DND-41 (cell line): ENCODE measurements at places on chromosomes 11 and 22.
A peak's percentile ranks its signal among the peaks of the same experiment; 100 is the strongest.

DNA sequence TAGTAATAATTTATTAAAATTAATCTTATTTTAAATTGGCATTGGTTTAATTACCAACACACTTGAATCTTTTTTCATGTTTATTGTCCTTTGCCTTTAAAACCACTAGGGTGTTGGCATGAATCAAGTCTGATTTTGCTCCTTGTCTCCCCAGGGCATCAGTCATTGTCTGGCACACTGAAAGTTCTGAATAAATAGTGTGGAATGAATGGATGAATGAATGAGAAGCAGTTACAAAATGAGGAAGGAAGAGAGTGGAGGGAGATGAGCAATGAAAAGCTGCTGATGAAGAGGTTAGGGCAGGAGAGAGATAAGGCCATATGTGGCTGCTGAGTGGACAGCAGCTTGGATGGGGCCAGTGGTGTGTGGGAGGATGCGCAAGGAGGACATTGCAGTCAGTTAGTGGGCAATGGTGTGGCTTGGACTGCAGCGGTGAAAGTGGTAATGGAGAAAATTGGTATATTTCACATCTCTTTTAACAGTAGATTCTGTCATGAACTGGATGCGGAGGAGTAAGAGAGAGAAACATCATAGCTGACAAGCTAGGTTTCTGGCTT, 132.0 kb downstream of the SPON1 start:
- no peak for DNase-seq

DNA sequence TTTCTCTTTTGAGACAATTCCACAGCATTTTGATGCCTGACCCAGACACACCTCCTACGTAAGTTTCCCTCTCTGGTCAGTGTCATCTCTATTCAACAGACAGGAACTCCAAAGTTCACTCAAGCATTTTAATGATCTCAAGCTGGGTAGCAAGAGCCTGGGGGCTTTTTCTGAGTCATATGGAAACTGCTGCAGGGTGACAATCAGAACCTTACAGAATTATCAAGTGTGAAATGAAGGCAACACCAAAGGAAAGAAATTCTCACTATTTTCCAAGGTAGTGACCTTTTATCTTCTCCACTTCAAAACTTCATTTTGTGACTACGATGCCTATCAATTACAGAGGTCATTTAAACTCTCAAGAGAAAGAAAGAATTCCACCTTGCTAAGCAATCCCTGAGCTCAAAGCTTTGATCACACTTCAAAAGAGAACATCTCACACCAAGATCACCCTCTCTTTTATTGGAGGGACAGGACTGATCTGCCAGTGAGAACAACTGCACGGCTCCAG, 229.0 kb upstream of the ZC3H12C start:
- DNase-seq: no peak

- DNase-seq: no peak
Measured at GRCh38 chr22:23275751-23276150, 95.4 kb downstream of the BCR start.

- no peak for DNase-seq
Measured at GRCh38 chr22:37024339-37025157, 5.0 kb downstream of the MPST start.

DNA sequence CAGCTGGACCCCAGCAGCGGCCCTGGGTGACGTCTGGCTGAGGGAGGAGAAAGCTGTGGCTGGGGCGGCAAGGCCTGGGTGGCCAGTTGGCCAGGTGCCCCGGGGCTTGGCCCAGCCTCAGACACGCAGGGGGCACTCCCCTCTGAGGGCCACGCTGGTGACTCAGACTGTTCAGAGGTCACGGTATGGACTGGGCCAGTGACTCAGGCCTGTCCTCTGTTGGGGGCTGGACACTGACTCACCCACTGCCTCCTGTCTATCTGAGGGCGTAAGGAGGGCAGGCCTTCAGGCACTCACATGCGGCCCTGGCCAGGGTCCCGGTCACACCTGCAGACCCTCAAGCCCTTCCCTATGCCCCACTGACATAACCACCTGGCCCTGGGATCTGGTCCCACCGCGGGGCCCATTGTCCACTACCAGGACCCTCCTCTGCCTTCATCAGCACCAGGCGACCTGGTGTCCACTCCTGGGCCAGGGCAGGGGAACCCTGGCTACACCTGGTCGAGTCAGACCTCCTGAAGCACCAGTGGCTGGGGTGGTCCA, 3.7 kb upstream of the MUC5AC start:
- no peak for DNase-seq

GRCh38 chr11:76783896-76784813, 999 bp downstream of the TSKU start:
- DNase-seq: peak; percentile 27

- no peak for DNase-seq
Measured at GRCh38 chr11:9953994-9954626, 290.2 kb downstream of the SWAP70 start.

- DNase-seq: peak; percentile 37
Measured at GRCh38 chr22:47123827-47124442, 361.5 kb downstream of the TBC1D22A start.

DNA sequence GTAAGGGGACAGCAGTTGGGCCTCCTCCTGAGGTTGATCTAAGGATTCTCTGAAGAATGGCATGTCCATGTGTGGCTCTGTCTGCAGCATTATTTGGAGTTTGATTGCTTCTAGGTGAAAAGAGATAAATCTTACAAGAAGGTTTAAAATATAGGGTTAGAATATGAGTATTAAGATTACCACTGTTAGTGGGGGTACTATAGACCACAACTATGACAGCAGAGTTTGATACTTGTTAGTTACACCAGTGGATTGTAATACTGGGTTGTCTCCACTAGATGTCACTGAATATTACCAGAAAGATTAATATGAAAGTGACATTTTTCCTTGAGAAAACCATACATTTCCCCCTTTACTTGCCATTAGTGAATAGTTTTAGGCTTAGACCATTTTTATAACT, 47.9 kb downstream of the ZNF280B start:
- DNase-seq: no peak

- DNase-seq: no peak
Measured at GRCh38 chr11:69239641-69240040, 54.3 kb upstream of the MYEOV start.

DNA sequence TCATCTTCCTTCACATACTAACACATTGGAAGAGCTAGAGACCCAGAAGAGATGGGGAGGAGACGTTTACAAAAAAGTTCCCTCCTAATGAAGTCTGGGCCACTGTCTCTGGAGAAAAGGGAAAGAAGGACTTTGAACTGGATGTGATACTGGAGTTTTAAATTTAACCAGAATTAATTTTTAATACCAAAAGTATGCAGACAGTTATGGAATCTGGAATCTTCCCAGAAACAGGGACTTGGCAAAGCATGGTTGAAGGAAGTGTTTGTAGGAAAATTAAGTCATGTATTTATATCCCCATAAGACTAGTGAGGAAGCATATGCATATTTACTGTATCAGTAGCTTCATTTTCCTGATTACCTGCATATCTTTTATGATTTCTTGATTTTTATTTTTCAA, 215.5 kb downstream of the TTC28 start:
- no peak for DNase-seq

GRCh38 chr22:19874307-19875060, 19.8 kb upstream of the GNB1L start:
- no peak for DNase-seq

- peak; percentile 93 for DNase-seq
Measured at GRCh38 chr22:49838771-49839717, 11.4 kb upstream of the BRD1 start.

DNA sequence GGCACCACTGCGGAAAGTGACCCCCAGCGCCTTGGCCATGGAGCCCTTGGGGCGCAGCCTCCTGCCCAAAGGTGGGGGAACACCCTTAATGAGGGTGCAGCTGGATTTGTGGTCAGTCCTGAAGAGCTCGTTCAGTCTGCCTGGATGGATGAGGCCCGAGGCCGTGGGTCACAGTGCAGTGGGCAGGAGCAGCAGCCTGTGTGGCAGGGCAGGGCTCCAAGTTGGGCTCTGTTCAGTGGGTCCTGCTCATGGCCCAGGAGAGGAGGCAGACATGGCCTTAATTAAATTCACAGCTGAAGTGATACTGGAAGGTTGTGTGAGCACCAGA, 33.3 kb downstream of the FAM83F start:
- no peak for DNase-seq

GRCh38 chr11:86120807-86121206, 51.9 kb upstream of the PICALM start:
- DNase-seq: no peak

DNA sequence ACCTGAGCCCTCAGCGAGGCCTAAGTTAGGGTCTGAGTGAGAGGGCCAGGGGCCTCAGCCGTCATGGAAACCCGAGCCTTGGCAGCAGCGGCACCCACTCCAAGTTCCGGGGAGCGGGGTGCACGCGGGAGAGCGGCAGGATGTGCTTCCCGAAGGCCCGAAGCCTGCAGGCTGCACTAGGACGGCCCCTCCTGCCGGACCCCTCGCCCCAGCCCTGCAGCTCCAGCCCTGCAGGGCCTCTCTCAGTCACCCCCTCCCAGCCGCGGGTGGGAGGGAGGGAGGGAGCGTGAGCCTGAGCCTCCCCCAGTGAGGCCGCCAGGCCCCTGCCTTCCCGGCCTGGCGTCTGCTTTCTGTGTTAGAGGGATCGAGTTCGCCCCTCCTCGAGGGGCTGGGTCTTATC, 22.6 kb downstream of the MRPL23 start:
- DNase-seq: no peak

- DNase-seq: no peak
Measured at GRCh38 chr11:30358536-30358935, 35.6 kb downstream of the ARL14EP start.

GRCh38 chr11:93737904-93738612, 3.2 kb downstream of the TAF1D start:
- DNase-seq: no peak

DNA sequence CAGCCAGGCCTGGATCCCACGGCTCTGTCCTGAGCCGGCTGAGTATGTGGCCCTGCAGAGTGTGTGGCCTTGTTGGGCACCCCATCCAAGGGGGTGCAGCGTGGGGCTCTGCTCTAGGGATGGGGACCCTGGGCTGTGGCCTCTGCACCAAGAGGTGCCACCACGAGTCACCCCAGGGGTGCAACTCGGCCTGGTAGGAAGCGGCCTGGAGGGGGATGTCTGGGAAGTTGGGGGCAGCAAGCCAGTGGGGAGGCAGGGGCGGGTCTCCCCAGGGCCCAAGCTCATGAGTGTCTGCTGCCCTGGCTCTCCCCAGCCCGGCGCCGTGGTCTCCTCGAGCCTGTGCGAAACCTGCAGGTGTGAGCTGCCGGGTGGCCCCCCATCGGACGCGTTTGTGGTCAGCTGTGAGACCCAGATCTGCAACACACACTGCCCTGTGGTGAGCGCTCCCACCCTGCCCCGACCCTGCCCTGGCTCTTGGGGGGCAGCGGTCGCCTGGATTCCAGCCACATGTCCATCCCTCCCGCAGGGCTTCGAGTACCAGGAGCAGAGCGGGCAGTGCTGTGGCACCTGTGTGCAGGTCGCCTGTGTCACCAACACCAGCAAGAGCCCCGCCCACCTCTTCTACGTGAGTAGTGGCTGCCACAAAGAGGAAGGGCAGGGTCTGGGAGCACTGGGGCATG, 24.2 kb upstream of the MUC5B start:
- DNase-seq: no peak

- DNase-seq: no peak
Measured at GRCh38 chr22:28943501-28943879, 60.1 kb downstream of the ZNRF3 start.

DNA sequence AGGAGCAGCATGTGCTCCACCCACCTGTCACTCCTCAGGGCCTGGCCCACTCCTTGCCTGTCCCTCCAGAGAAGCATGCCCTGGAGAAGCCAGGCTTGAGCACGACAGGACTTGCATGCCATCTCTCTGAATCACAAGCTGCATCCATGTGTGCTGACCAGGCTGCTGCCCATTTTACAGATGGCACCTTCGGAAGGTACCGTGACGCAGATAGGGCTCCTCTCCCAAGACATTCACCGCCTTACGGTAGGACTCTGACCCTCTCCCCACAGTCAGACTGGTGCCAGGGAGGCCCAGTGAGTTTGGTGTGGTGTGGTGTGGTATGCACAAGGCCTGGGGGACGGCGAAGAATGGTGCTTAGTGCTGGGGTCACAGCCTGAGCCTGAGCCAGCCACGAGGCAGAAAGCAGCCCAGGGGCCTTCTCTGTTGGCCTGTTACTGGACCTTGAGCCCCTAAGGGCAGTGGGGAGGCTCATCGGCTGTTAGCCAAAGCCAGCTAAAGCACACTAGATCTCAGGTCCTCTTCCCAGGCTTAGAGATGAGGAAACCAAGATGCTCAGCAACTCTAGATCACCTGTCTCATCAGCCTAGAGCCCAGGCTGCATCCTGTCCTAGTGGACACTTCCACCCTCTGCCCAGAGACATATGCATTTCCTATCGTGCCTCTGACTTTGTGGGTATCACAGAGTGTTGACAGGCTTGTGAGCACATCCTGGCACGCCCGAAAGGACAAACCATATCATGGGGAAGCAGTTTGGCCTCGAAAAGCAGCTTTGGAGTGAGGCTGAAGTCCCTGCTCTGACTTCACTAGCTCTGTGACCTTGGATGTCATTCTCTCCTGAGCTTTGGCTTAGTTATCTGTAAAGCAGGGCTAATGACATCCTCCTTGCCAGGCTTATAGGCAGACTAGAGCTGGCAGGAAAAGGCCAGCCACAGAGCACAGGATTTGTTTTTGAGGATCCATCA, 17.8 kb downstream of the CYB5R2 start:
- no peak for DNase-seq

DNA sequence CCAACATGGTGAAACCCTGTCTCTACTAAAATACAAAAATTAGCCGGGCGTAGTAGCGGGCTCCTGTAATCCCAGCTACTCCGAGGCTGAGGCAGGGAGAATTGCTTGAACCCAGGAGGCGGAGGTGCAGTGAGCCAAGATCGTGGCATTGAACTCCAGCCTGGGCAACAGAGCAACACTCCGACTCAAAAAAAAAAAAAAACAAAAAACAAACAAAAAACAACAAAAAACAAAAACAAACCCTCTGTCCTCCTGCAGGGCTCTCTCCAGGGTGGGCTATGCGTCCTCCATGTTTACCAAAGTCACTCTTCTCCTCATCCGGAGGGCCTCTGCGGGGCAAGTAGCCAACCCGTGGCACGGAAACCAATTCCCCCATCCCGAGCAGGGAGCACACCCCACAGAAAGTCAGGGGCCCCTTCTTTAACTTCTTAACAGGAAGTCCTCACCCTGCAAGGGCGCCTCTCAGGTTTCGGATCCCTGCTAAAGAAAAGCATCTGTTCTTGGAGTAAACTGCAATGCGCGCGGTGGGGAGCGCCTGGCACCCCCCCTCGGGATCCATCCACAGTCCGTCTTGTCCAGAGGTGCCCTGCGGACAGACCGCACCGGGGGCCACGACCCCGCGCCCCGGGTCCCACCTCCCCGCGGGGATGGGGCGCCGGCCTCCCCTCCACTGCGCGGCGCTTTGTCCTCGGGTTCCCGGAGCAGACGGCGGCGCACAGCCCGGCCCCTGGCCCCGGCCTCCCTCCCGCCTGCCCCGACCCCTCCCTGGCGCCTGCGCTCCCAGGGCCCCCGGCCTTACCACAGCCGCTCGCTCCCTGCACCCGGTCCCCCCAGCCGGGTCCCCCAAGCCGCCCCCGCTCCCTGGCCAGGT, 712 bp downstream of the CERK start:
- DNase-seq: peak; percentile 65

DNA sequence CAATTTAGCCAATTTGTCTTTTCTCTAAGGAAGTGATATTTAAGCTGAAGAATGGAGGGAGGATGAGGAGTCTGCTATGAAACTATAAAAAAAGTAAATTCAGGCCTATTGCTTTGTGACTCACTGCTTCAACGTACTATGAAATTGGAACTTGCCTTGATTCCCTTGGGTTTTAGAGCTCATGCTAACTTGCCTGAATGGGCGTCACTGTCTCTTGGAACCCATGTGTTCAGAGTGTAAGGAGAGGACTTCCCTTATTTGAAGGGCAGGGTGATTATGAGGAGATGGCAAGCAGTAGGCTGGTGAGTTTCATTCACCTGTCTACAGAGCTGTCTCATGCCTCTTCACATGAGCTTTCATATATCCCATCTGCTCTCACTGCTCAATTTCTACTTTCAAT, 28.7 kb upstream of the WT1 start:
- DNase-seq: no peak
